ENCODE measurements at places on chromosomes 1 and 21.

GRCh38 chr21:15966231-15966630 is 236.4 kb downstream of the USP25 start:
- no peak for DNase-seq

GRCh38 chr1:94416901-94417727 is 1.1 kb upstream of the ABCD3 start:
- DNase-seq = no peak

DNA sequence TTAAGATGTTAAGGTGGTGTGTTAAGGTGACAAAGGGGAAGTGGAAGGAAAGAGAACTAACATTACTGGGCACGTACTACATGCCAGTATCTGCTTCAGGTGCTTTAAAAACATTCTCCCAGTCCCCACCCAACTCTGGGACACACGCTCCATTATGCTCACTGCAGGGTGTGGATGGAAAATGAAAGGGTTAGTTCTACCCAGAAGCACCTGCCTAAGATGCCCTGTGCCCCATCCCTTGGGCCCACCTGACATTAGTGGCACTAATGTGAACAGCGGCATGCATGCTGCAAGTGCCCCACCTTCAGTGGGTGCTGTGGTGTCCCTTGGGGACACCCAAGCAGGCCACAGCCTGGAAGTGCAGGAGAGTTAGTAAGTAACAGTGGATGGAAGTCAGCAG is 82.9 kb upstream of the CXADR start:
- DNase-seq = no peak

- DNase-seq = peak; percentile 94
These were observed at the start of gene USP24 for GRCh38 chr1:55215194-55216021. Gene USP24, minus strand, starts transcription at chr1:55215364. Its CDS starts 251 bp downstream, at chr1:55215113.

DNA sequence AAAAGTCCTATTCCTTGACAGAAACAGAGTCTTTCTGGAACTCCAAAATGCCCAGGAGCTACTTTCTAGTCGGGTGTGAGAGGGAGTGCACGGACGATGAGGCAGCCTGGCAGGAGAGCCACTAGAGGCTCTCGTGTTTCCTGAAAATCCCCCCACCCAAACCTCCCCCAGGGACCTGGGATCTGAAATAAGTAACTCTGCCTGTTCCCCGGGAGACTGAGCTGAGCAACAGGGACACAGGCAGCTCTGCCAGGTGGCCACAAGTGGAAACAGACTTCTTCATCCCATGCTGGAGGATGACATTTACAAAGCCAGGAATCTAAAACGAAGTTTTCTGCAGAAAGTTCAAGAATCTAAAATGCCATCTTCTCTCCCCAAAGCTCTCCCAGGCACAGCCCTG is 77.1 kb downstream of the ITPKB start:
- no peak for DNase-seq

- no peak for DNase-seq
These were observed 6.5 kb upstream of the CCDC27 start for GRCh38 chr1:3745590-3746381.

- DNase-seq = peak; percentile 96
These were observed at the start of gene JTB for GRCh38 chr1:153977250-153978240. Gene JTB, minus strand, starts transcription at chr1:153977674. Its CDS starts 422 bp downstream, at chr1:153977252.

DNA sequence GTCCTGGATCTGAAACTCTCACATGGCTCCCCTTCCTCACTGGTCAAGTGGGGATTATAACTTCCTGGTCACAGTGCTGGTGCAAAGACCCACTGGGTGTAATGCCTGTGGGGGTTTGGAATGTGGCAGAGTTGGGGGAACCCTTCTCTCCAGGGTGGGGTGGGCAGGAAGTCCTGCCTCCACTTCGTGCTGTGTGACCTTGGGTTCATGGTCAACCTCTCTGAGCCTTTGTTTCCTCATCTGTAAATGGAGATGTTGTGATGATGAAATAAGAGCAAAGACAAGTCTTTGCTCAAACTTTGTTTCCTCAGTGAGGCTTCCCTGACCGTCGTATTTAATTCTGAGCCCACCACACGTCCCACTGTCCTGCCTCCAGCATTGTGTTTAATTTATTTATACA is 564.7 kb downstream of the PTPRU start:
- DNase-seq = no peak

DNA sequence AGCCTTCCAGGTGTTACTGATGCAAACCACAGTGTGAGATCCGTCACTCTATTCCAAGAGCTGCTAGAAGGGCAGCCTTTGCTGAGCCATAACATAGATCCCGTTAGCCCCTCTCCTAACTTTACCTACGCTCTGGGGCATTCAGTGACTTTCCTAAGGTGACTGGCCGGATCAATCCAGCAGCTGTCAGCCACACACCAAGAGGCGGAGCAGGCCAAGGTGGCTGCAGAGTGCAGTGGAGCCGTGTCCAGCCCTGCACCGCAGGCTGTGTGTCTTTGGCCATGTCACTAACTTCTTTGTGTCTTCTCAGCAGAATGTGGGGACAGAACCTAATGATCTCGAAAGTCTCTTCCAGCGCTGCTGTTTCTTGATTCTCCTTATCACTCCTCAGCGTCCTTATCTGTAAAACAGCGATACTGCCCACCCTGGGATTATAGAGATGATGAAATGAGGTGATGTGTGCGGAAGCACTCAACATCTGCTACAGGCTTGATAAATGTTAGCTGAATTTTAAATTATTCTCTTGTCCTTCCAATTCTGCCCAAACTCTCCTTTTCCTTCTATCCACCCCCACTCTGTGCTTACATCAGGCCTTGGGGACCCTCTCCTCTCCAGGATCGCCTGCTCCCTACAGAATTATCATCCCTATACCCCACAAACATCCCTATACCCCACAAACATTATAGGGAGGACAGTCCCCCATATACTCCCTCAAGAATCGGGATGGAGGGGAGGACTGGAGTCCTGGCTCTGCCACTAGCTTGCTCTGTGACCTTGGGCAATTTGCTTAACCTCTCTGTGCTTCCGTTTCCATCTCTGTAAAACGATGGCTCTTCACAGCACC is 25.8 kb upstream of the LRRN2 start:
- DNase-seq = no peak
